ENCODE measurements at places on chromosomes 5 and 9. TPM values are rescaled to one million over a fixed set of nuclear protein-coding genes. Genes with fewer than 3 reads are reported as not detected.
A peak's percentile ranks its signal among the peaks of the same experiment; 100 is the strongest.

The TAF11L12 gene
- total RNA-seq, result not detected

The PCDHGB3 gene
- total RNA-seq, result 6.1 TPM

The CRB2 gene
- not detected for total RNA-seq

The ADAMTSL2 gene
- 0.33 TPM for total RNA-seq

The ARID3C gene
- not detected for total RNA-seq

The BASP1 gene
- 12.2 TPM for total RNA-seq

The HTR1A gene
- total RNA-seq, result not detected

The KLF4 gene
- 61.8 TPM for total RNA-seq

The PCDHB13 gene
- 6.5 TPM for total RNA-seq

The GABRA1 gene
- total RNA-seq, result not detected

The TIMD4 gene
- total RNA-seq, result not detected

- DNase-seq, result no peak
- H3K27me3 ChIP-seq, result no peaks in the 10 kb centered on the region
- H3K27ac ChIP-seq, result no peak overlapping the region
- no peaks in the 10 kb centered on the region for H3K4me1 ChIP-seq
- H3K36me3 ChIP-seq, result no peaks in the 10 kb centered on the region
Observed at GRCh38 chr5:80615266-80615914, 39.1 kb upstream of the MSH3 start.

DNA sequence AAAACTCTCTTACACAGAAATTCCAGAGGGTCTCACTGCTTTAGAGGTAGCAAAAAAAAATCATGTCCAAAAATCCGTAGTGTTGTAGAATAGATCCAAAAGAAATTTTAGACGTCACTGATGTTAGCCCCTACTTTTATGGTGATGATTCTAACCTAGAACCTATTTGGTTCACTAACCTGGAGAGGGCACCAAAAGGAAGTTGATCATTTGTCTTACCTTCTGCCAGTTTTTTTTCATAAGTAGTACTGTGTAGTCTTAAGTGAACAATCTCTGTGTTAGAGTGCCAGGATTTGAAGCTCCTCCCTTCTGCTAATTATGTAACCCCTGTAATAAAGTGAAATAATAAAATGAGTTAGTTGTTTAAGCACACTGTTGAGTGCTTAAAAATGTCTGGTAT, 215.2 kb downstream of the SMARCA2 start:
- no peaks in the 10 kb centered on the region for H3K27me3 ChIP-seq
- H3K27ac ChIP-seq, result no peak overlapping the region
- no peaks in the 10 kb centered on the region for H3K4me1 ChIP-seq
- H3K36me3 ChIP-seq, result no peaks in the 10 kb centered on the region

DNA sequence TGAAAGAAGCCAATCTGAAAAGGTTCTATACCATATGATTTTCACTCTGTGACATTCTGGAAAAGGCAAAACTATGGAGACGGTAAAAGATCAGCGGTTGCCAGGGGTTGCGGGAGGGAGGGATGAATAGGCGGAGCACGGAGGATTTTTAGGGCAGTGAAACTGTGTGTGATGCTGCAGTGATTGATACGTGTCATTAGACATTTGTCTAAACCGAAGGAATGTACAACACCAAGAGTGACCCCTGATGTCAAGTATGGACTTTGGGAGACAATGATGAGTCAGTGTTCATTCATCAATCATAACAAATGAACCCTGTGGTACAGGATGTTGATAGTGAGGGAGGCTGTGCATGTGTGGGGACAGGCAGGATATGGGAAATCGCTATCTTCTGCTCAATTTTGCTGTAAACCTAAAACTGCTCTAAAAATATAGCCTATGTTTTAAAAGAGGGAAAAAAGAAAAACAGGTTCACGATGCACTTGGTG, 34.4 kb downstream of the ERGIC1 start:
- no peak for DNase-seq
- H3K27me3 ChIP-seq, result no peaks in the 10 kb centered on the region
- no peaks in the 10 kb centered on the region for H3K36me3 ChIP-seq
- peak overlapping the region; percentile 85 for H3K27ac ChIP-seq
- H3K4me3 ChIP-seq, result no peak overlapping the region
- peaks cover 82% of the 10 kb centered on the region for H3K4me1 ChIP-seq

- peaks cover 32% of the 10 kb centered on the region for H3K4me1 ChIP-seq
- H3K36me3 ChIP-seq, result peaks cover 9% of the 10 kb centered on the region
- peak; percentile 75 for DNase-seq
- H3K4me3 ChIP-seq, result peak overlapping the region; percentile 95
Observed at GRCh38 chr9:137552022-137552768, 516 bp downstream of the MRPL41 start.

- H3K4me1 ChIP-seq, result peaks cover 7% of the 10 kb centered on the region
- peak; percentile 71 for DNase-seq
- H3K4me3 ChIP-seq, result no peak overlapping the region
- H3K27me3 ChIP-seq, result no peaks in the 10 kb centered on the region
Observed at GRCh38 chr5:154138701-154139100, 51.8 kb upstream of the GALNT10 start.

DNA sequence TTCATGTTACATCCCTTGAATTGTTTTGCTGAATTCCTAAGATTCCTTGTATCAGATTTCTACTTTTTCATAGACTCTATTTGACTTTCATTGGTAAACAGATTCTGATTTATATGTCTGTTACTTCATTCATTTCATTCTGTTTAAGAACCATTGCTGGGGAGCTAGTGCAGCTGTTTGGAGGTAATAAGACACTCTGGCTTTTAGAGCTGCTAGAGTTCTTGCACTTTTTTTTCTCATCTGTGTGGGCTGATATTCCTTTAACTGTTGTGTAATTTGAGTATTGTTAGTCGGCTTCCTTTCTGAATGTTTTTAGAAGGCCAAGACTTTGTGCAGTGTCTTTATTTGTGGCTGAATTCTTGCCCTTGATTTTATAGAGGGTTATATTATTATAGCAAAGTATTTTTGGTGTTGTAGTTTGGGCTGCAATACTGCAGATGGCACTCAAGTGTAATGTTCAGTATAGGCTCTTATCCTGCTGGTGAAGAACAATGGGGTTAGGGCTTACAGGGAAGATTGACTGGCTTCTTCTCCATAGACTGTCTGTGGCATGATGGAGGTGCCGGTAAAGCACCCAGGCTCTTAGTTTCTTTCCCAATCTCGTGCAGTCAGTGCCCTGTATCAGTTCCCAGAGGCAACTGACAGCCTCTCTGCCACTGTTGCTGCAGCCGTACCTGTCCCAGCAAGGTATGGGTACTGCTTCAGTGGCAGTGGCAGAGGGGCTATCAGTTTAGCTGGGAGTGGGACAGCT, 162.2 kb downstream of the OXCT1 start:
- H3K27ac ChIP-seq, result no peak overlapping the region
- no peak for DNase-seq
- H3K27me3 ChIP-seq, result no peaks in the 10 kb centered on the region
- no peak overlapping the region for H3K4me3 ChIP-seq
- H3K36me3 ChIP-seq, result no peaks in the 10 kb centered on the region
- H3K4me1 ChIP-seq, result no peaks in the 10 kb centered on the region

DNA sequence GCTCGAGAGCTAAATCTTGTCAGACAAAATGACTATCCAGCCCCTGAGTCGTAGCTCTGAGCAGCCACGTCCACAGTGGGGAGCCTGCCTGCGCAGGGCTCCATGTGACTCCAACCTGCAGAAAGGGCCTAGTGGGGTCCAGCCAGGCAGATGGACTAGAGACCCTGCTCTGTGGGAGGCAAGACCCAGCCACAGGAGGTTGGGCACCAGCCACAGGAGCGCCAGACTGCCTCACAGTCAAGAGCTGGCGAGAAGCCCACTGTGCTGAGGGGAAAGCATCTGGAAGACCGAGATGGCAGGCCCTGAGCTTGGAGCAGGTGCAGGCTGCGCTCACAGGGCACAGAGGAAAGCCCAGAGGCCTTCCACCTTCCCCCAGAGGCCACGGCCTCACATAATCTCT, 61.4 kb downstream of the C5orf15 start:
- no peak overlapping the region for H3K27ac ChIP-seq
- H3K4me1 ChIP-seq, result peaks cover 9% of the 10 kb centered on the region
- DNase-seq, result peak; percentile 73
- H3K4me3 ChIP-seq, result no peak overlapping the region
- no peaks in the 10 kb centered on the region for H3K36me3 ChIP-seq

GRCh38 chr5:53151713-53152458, 42.3 kb upstream of the MOCS2 start:
- no peak overlapping the region for H3K27ac ChIP-seq
- H3K27me3 ChIP-seq, result no peaks in the 10 kb centered on the region
- DNase-seq, result no peak
- H3K4me1 ChIP-seq, result no peaks in the 10 kb centered on the region
- no peaks in the 10 kb centered on the region for H3K36me3 ChIP-seq
- H3K4me3 ChIP-seq, result no peak overlapping the region

DNA sequence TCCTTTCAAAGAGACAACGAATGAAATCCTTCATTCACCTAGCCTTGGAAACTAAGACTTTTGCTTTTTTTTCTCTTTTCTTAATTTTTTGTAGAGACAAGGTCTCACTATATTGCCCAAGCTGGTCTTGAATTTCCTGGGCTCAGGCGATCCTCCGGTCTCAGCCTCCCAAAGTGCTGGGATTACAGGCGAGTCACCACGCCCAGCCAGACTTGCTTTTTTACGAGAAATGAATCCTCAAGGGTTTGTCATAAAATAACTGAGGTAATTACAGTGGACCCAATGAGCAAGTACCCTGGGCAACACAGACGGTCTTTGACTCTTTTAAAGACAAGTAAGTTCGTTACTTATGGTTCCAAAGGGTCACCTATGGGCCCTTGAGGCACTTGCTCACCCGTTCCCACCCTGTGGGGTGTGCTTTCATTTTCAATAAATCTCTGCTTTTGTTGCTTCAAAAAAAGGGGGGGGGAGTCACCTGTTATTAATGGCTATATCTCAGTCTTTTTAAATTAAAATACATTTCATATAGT, 70.4 kb downstream of the TRPM6 start:
- no peaks in the 10 kb centered on the region for H3K27me3 ChIP-seq
- H3K36me3 ChIP-seq, result no peaks in the 10 kb centered on the region
- no peak overlapping the region for H3K27ac ChIP-seq
- H3K4me3 ChIP-seq, result no peak overlapping the region
- DNase-seq, result no peak

DNA sequence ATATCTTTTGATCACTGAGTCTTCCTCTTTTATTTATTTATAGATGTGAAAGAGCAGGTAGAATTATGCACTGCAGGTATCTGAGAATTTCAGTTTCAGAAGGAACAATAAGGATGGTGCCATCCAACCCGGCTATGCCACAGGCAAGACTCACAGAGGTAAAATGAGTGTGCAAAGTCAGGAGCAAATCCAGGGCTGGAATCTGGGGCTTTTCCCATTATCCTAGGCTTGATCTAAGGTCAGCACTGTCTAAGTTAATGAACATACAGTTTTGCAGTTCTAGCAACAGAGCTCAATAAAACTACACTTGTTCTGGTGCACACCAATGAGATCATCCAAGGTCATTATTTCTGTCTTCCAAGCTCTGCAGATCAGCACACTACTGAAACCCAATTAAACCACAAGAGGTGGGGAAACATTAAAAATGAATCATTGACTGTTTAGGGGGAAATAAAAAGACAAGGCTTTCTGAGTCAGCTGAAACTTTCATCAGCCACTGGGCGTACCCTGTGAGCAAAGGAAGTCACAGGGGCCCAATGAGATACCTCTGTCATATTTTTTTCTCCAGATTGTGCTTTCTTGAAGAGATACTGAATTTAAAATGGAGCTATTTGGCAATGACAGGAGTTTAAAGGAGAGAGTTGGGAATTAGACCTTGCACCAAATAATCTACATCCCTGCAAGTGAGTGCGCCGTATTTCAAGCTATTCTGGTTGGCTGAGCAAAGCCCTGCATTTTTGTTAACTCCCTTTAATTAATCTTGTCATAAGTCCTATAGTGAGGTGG, 662.2 kb upstream of the ZNF608 start:
- H3K4me3 ChIP-seq, result no peak overlapping the region
- no peak for DNase-seq
- H3K27me3 ChIP-seq, result no peaks in the 10 kb centered on the region
- peaks cover 58% of the 10 kb centered on the region for H3K4me1 ChIP-seq
- H3K27ac ChIP-seq, result peak overlapping the region; percentile 68

- H3K36me3 ChIP-seq, result peaks cover 76% of the 10 kb centered on the region
- H3K4me1 ChIP-seq, result no peaks in the 10 kb centered on the region
- H3K27ac ChIP-seq, result no peak overlapping the region
Observed at GRCh38 chr9:92278110-92278509, 15.4 kb downstream of the IARS1 start.

DNA sequence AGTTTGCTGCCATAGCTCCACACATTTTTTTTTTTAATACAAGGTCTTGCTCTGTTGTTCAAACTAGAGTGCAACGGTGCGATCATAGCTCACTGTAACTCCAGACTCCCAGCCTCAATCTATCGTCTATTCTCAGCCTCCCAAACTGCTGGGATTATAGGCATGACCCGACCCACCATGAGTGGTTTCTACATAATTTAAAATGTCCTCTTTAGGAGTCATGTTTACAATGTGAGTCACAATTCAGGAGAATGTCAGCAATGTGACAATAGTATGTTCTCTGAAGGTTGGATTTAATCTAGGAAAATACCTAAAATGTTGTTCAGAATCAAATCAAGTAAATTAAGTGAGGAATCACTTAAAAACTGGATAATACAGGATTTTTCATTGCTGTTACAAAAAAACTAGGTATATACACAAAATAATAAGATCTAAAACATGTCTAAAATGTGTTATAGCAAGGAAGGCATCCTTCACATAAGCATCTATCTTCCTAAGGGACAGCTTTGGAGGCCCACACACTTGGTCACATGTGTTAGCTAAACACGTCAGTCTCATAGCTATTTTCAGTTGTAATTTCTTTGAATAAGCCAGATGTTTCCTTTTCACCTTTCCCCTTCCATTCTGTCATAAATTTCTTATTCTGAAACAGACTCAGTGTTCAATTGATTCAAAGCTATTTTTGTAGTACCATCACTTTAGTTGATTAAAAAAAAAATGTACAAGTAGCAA, 30.0 kb upstream of the ELAVL2 start:
- no peaks in the 10 kb centered on the region for H3K36me3 ChIP-seq
- H3K27ac ChIP-seq, result no peak overlapping the region
- peaks cover 4% of the 10 kb centered on the region for H3K4me1 ChIP-seq
- DNase-seq, result no peak

GRCh38 chr5:147835386-147835798, 3.9 kb upstream of the SPINK1 start:
- no peaks in the 10 kb centered on the region for H3K27me3 ChIP-seq
- no peak for DNase-seq
- no peaks in the 10 kb centered on the region for H3K4me1 ChIP-seq
- H3K27ac ChIP-seq, result no peak overlapping the region

GRCh38 chr5:143261748-143262392, 141.6 kb downstream of the NR3C1 start:
- DNase-seq, result no peak
- H3K27ac ChIP-seq, result no peak overlapping the region
- H3K36me3 ChIP-seq, result no peaks in the 10 kb centered on the region

DNA sequence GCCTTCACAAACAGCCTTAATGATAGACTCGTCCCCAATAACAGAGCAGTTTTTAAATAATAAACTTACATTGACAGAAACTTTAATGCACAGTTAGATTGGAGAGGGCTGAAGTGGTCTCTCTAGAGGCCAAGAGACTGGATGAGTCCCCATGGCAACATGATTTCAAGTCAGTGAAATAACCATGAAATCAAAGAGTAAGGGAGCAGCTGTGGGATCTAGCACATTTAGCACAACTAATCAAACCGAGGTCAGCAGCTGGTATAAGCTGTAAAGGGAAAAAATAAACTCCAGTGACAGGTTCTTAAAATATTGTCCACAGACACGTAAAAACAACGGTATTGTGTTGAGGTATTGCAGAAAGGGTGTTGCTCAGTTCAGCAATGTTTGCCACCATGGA, 916.6 kb downstream of the DNAH5 start:
- DNase-seq, result no peak
- H3K27me3 ChIP-seq, result no peaks in the 10 kb centered on the region
- H3K36me3 ChIP-seq, result no peaks in the 10 kb centered on the region
- no peak overlapping the region for H3K27ac ChIP-seq
- H3K4me3 ChIP-seq, result no peak overlapping the region
- no peaks in the 10 kb centered on the region for H3K4me1 ChIP-seq

Data from sigmoid colon (tissue), 7 donors.